ENCODE measurements at places on chromosomes 12 and 14. TPM values are rescaled to one million over a fixed set of nuclear protein-coding genes. Genes with fewer than 3 reads are reported as not detected.

Gene OR6C2
- not detected for total RNA-seq

Gene NRDE2
- 9.9 TPM for total RNA-seq

Gene OR4K15
- total RNA-seq, result not detected

Gene IPO8
- 17.1 TPM for total RNA-seq

Gene SLC10A1
- total RNA-seq, result not detected

Gene GPR65
- total RNA-seq, result not detected

Gene MYF5
- total RNA-seq, result not detected

Gene CCDC197
- not detected for total RNA-seq

Gene DPPA3
- total RNA-seq, result not detected

Gene GPRC5D
- not detected for total RNA-seq

Gene DPY19L2
- 1.2 TPM for total RNA-seq

Gene RHEBL1
- total RNA-seq, result 6.0 TPM

Gene KCNH3
- 2.3 TPM for total RNA-seq

Gene ALG10
- total RNA-seq, result 5.4 TPM

Gene COQ5
- total RNA-seq, result 26.9 TPM

Gene COL2A1
- not detected for total RNA-seq

Gene SDR9C7
- not detected for total RNA-seq

Gene ZC2HC1C
- 4.1 TPM for total RNA-seq

Gene HOXC11
- total RNA-seq, result 0.64 TPM
